ENCODE measurements at places on chromosomes 11 and 22.

DNA sequence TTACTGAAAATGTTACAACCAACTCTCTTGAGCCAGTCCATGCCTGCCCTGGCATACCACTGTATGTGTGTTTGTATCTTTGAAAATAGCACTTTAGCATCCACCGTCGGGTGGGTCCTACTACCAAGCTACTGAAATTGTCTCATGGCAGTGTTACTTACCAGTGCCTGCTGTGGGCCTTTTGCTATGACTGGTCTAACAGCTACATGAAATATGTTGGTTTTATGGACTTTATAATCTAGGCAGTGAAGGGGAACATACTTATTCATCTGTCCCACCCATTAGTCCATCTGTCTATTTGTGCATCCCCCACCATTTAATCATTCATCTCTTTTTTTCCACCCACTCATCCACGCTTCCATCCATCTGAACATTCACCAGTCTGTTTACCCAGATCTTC lies 106.0 kb downstream of the NAV2 start:
- DNase-seq, result no peak

- no peak for DNase-seq
Measured at GRCh38 chr22:30421695-30422480, 3.7 kb upstream of the MTFP1 start.

DNA sequence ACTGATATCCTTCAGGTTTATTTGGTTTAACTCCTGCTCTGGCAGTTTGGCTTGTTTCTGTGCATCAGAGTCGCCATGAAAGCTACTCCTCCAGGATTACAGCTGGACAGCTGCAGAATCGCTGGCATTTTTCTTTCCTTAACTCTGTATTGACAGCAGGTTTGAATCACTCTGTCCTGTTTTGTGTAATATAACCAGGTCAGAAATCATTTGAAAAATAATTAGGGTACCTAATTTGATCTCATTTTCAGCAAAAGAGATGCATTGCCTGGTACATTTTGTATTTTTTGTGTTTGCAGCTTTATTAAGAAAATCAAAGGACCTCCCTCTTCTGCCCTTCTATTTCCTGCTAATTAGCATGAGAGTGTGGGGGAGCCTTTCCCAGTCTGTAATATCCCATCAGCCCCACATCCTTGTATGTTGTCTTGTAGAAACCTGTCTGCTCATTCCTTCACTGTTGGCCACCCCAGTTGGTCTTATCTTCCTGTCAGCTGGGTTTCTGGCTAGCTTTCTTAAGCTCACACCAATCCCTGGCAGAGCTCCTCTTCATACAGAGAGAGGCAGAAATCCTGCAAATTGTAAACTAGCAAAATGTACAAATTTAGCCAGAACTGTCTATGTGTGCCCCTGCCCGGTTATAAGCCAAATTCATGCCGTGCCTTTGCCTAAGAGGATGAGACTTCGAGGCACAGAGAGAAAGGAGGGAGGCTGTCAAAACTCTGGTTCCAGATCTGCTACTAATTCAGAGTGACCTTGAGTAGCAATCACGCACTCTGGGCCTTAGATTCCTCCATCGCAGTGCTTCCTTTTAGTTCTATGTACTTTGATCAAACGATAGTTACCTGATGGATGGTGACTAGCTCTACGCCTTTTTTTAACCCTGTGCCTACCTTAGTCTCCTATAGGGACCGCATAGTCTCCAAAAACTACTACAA lies 200.6 kb downstream of the NAV2 start:
- DNase-seq, result no peak

- no peak for DNase-seq
Measured at GRCh38 chr11:121472312-121472711, 19.5 kb upstream of the SORL1-AS1 start.

DNA sequence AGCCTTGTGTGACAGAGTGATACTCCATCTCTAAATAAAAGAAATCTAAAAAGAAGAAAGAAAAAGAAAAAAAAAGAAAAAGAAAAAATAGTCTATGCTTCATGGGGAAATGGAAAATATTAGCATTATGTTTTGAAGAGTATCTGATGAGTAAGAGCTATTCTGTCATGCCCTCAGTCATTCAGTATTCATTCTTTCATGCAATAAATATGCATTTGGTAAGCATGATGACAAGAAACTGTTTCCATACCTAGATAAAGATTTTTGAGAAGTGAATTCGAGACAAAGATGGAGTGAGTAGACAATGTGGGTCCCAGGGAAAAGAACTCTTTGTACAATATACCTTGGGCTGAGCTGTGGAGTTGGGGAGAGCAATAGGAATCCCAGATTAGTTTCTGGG lies 6.2 kb upstream of the IFTAP start:
- no peak for DNase-seq

GRCh38 chr11:133776671-133777367 lies 68.5 kb downstream of the SPATA19 start:
- DNase-seq, result no peak

DNA sequence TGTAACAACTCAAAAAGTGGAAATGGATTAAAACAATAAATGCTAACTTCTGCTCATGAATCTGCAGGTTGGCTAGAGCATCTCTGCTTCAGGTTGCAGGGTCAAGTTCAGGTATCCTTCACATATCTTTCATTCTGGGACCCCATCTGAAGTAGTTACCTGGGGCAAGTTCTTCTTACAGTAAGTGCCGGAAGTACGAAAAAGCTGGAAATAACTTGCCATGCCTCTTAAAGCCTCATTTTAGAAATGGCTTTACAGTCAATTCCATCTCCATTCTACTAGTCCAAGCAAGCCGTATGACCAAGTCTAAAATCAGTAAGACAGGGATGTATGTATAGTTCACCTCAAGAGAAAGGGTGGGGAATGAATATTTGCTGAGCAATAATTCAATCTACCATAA lies 93.7 kb downstream of the FCHSD2 start:
- DNase-seq, result no peak

DNA sequence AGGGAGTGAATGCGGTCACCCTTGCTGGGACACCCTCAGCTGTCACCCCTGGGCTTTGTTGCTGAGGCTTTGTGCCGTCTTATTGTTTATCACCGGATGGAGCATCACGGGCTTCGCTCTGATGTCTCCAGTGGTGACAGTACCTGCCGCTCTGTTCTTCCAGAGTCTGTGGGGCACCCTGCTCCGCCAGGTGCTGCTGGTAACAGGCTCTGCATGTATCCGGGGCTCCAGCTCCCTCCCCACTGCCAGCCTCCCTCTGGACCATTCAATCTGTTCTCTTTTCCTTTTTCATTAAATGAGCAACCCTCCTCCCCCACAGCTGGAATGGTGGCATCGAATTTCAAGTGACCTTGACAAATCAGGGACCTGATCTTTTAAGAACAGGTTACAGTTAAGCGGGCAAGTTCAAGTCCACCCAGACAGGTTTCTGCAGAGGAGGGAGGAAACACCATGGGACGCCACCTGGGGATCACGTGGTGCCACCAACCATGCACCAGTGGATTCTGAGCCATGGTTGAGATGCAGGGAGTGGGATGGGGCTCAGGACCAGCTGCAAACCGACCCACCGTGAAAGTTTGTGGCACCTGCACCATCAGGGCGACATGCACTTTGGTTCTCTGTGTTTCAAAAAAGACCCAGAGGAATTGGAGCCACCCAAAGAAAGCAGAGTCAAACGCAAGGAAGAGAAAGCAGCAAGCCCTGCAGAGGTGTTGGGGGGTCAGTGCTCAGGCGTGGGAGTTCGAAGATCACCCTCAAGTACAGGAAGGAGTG lies 89.3 kb downstream of the BCR start:
- no peak for DNase-seq

GRCh38 chr11:70928854-70929598 lies 323.4 kb downstream of the SHANK2 start:
- no peak for DNase-seq

GRCh38 chr11:111379602-111380136 lies 594 bp upstream of the POU2AF1 start:
- DNase-seq, result no peak

- no peak for DNase-seq
Measured at GRCh38 chr11:8785457-8785856, 102.9 kb downstream of the RPL27A start.

DNA sequence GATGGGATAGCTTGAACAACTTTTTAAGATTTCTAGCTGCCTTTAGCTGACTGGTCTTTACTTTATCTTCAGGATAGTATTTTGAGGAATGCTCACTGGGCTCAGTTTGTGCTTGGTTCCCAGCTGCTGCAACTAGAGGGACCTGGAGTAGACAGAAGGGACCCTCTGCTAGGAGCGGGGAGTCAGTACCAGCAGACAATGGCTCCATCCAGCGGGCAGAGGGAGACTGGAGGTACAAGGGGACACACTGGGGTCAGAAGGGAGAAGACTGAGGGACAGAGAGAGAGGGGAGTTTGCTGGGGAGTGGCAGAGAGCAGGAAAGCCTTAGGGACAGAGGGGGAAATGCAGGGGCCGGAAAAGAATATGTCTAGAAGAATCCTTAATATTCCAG lies 22.0 kb upstream of the ACER3 start:
- no peak for DNase-seq

GRCh38 chr11:123330948-123331347 lies 99.1 kb upstream of the GRAMD1B start:
- no peak for DNase-seq

DNA sequence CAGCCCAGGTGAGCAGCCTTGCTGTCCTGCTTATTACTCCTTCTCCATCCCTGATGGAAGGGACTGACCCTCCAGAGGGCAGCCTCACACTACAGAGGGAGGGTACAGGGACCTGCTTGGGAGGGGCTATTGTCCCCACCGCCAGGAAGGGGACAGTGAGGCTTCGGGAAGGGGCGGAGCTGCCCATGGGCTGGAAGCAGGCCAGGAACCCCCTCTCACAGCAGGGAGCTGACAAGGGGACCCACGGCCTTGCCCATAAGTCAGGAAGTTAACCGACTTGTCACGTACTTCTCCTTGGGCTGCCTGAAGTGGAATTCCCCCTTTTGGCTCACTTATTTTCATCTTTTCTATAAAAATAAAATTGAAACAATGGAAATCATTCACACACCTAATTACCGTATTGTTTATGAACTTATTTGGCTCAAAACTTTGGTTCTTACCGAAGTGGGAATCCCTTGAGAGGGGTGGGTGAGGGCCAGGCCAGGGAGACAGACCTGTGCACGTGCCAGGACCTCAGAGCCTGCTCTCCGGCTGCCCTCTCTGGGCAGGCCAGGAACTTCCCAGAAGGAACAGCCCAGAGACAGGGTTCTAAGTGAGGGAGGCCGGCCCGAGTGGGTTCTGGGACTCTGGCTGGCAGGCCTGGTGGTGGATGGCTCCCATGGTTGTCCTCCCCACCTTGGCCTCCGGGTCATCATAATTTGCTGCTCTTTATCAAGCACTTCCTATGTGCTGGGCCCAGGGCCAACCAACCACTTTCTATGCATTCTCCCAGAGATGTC lies 5.8 kb downstream of the MGAT3 start:
- DNase-seq, result no peak

DNA sequence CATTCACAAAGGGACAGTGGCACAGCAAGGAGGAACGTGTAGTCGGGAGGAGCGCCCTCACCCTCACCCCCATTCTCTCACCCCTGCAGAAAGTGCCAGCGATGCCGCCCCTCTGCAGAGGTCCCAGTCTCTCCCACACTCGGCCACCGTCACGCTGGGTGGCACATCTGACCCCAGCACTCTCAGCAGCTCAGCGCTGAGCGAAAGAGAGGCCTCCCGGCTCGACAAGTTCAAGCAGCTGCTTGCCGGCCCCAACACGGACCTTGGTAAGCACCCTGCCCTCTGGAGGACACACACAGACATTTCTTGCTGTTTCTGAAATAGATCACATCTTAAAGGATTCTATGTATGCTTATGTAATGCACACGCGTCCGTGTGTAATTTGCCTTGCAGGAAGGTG lies 34.9 kb downstream of the TBC1D22A start:
- DNase-seq, result no peak

DNA sequence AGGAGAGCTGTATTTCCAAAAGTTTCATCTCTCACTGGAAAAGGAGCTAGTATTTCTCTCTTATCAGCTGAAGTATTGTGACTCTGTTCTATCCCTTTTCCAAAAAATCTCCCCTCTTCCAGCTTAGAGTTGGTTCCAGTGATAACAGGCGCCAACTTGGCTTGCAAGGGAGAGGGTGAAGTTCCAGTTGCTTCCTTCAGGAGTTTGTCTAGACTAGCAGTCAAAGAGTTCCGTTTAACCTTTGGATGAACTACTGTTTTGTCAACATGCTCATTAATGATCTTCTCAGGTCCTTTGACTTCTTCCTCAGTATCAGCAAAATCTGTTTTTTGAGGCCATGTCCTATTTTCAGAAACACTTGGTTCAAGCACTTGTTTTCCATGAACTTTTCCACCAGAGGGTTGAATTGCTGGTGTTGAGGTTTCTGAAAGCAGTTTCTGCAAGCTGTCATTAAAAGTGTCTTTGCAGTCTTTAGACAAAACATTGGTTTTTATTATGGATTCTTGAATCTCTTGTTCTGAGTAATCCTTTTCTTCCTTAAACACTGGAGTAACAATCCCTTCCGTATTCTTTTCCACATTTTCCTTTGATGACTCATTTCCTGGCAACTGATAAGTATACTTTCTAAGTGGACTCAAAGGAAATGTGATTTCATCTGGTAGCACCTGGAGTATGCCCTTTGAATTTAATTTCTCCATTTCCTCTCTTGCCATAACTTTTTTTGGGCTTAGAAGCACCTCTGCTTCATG lies 39.7 kb upstream of the CCDC89 start:
- no peak for DNase-seq

DNA sequence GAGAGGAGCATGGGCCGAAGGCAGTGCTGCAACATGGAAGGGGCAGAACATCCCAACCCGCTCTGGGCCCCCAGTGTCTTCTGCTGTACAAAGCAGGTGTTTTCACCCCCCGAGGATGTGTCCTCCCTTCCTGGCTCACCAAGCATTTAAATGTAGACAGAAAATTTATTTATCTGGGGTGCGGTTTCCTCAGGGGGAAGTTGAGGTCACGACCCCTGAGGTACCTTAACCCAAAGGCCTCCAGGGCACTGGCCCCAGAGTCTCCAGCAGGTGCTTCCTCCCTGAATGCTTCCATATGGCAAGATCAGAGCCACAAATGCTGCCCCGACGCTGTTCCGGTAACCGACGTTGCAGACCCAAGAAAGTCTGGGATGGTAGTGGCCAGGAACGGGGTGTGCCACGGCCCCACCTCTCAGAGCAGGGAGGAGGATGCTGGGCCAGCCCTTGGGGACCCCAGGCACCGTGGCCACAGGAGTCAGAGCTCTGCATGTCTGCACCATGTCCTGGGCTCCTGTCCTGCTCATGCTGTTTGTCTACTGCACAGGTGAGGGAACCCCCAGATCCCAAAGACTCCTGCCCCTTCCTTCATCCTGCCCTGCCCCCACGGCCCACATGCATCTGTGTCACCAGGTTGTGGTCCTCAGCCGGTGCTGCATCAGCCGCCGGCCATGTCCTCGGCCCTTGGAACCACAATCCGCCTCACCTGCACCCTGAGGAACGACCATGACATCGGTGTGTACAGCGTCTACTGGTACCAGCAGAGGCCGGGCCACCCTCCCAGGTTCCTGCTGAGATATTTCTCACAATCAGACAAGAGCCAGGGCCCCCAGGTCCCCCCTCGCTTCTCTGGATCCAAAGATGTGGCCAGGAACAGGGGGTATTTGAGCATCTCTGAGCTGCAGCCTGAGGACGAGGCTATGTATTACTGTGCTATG lies at the start of gene VPREB1:
Gene VPREB1 (plus strand): TSS at position 471 of the 935 bp plus-strand sequence. CDS start 28 bp downstream, at position 499.
- DNase-seq, result no peak

DNA sequence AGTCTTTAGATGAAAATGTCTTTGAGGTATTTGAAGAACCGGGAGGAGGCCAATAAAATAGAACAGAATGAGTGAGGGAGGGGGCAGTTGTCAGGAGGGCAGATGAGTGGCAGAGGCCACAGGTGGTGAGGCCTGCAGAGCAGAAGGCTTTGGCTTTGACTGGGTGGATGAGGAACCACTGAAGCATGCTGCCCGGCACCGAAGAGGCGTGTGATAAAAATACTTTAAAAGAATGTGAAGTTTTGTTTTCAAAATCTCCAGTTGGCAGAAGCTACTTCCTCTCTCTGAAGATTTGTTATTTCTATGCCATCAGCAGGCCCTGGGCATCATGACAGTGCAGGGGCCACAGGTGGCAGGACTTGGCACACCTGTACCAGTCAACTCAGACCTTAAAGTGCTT lies 6.3 kb downstream of the MS4A12 start:
- no peak for DNase-seq
